Nephron progenitor cell (in vitro differentiated cells): ENCODE measurements at places on chromosomes 13 and 19.

GRCh38 chr19:38492181-38492813, 58.8 kb downstream of the RYR1 start:
- DNase-seq = no peak

DNA sequence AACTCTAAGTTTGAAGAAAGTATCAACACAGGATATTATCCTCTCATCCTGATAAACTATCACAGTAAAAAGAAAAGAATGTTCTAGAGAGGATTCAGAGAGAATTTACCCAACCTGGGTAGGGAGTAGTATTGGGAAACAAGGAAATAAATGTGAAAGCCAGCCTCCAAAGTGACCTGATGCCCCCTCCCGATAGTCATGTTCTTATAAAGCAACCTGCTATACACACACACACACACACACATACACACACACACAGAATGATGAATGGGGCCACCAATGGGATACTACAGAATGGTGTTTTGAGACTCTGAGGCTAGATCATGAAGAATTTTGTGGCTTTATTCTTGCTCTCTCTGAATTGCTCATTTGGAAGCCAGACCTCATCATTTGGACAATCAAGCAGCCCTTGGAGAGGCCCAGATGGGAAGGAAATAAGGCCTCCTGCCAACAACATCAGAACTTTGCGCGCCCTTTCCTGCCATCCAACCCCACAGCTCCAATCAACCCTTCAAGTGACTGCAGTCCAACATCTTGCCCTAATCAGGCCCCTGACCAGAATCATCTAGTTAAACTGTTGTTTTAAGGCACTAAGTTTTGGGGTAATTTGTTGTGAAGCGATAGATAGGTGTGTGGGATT, 807.9 kb upstream of the ARGLU1 start:
- no peak for DNase-seq

GRCh38 chr13:85287528-85287927, 511.7 kb downstream of the SLITRK6 start:
- DNase-seq = no peak

DNA sequence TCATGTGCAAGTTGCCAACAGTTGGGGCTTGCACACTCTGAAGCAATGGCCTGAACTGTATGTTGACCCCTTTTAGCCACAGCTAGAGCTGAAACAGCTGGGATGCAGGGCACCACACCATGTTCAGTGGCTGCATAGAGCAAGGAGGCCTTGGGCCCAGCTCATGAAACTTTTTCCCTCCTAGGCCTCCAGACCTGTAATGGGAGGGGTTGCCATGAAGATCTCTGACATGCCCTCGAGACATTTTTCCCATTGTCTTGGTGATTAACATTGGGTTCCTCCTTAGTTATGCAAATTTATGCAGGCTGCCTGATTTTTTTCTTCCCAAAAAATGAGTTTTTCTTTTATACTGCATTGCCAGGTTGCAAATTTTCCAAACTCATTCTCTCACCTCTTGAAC, 165.1 kb upstream of the PRR20A start:
- no peak for DNase-seq

- no peak for DNase-seq
These were observed 9.8 kb downstream of the FLT1 start for GRCh38 chr13:28485097-28485496.

DNA sequence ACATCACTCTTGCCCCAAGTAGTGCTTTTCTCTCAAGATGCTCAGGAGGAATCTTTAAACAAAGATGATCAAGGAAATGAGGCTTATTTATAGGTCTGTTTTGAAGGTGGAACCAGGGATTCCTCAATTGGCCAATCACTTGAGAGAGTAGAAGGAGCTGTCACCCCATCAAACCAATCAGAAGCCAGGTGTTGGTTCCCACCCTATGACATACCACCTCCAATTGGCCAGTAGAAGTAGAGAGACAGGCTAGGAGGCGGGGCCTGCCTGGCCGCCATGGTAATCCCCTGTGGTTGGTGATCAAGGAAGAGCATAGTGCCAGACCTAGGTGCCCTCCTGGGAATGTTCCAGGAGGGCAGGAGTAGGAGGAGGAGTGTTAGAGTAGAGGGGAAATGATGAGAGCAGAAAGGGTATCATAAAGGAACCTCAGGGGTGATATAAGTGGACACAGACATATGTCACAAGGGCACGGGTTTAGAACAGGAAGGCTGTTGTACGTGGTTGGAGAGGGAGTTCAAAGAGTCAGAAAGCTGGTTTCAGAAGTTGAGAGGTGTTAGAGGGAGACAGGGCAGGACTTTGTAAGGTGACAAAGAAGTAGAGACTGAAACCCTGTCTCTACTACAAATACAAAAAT, 10.5 kb downstream of the PMIS2 start:
- no peak for DNase-seq

DNA sequence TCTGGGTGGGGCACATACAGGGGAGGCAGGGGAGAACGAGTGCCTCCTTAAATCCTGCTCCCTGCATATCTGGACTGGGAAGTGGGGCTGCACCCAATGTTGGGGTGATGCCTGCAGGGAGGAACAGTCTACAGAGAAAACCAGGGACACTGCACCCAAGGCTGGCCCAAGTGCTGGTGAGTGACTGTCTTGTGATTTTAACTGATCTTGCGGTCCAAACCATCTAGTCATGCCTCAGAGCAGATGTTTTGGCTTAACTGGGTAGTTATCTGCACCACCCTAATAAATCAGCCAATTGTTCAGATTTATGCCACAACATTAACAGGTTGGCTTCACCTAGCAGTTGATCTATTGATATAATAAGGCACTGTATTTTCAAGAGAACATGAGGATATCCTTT, 219.2 kb upstream of the IRS2 start:
- no peak for DNase-seq

GRCh38 chr13:38685974-38686576, 802 bp upstream of the FREM2 start:
- DNase-seq = peak; percentile 60

DNA sequence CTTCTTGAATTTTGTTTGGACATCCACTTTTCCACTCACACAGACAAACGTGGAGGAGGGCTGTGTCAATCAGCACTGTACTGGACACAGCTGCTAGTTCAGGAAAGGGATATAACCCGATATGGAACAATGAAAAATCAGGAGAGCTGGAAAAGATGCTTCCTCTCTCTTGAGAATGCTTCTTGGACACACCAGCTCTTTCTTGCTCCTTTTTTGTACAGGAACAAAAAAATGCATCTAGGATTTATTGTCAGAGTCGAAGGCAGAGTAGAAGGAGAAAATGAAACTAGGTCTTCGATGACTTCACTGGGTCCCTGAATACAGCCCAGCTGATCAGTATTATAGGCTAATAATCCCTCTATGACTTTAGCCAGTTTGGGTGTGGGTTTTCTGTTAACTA, 62.2 kb downstream of the PEG3 start:
- no peak for DNase-seq

GRCh38 chr19:10228393-10228792, 2.7 kb downstream of the S1PR2 start:
- no peak for DNase-seq

DNA sequence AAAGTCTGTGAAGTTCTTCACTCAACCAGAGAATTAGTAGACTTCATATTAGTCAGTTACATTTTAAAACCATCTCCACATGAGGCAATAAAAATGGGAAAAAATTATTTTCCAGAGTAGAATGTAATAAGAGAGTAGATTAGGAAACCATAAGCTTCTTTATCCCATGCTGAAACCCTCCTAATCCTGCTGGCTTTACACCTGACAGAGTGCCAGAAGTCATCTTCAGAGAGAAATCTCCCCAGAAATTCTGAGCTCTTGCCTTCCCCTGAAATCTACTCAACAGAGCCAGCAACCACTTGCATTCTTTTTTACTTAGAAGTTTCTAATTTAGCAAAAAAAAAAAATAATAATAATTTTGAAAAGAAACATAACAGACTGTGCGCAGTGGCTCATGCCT, 279.9 kb downstream of the NHLRC3 start:
- DNase-seq = no peak

- no peak for DNase-seq
These were observed 108.4 kb downstream of the ZNF557 start for GRCh38 chr19:7177926-7178325.

DNA sequence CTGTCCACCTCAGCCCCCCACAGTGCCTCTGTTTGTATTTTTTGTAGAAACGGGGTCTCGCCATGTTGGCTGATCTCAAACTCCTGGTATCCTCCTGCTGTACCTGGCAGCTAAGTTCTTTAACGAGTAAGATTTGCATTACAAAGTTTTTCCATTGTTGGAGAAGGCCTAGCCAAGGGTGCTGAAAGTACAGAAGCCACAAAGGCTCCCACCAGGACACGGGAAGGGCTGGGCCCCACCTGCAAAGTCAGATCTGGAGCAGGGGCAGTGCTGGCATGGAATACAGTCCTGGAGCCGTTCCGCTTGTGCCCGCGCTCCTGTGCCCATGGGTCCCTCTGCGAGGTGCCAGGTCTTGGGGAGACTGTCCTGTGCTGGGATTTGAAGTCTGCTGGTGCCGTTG, 12.1 kb downstream of the FZR1 start:
- no peak for DNase-seq

GRCh38 chr13:23320926-23321534, 112.5 kb downstream of the SACS start:
- DNase-seq = no peak

- no peak for DNase-seq
These were observed 543 bp upstream of the FAM124A start for GRCh38 chr13:51221674-51222036.

DNA sequence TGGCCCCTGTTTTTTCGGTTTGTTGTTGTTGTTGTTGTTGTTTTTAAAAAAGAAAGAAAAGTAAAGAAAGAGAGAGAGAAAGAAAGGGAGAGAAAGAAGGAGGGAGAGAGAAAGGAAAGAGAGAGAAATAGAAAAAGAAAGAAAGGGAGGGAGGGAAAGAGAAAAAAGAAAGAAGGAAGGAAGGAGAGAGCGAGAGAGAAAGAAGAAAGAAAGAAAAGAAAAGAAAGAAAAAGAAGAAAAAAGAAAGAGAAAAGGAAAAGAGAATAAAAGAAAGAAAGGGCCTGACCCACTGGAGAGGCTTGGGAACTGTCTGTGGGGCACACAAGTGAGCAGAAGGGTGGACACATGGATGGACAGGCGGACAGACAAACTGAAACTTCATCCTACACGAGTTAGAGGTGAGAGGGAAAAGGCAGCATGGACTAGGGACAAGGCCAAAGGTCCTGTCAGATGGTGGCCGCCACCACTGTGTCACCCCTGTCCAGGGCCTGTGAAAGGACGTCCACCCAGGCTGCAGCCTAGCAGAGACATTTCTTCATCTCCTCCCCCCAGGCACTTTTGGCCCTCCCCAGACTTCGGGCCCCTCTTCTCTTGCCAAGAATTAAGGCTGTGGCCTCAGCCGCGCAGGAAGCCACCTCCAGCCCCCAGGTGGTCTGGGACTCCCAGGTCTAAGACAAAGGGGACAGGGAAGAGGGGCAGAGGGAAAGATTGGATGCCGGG, 9.1 kb upstream of the BCAM start:
- DNase-seq = no peak

- no peak for DNase-seq
These were observed 241.4 kb downstream of the LACC1 start for GRCh38 chr13:44120849-44121755.

DNA sequence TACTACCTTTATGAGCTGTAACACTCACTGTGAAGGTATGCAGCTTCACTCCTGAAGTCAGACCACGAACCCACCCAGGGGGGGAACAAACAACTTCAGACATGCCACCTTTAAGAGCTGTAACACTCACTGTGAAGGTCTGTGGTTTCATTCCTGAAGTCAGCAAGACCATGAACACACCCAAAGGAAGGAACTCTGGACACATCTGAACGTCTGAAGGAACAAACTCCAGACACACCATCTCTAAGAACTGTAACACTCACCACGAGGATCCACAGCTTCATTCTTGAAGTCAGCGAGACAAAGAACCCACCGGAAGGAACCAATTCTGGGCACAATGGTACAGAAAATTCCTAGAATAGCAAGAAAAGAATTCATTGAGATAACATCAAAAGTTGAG, 1796.5 kb upstream of the MIR17HG start:
- no peak for DNase-seq

- no peak for DNase-seq
These were observed 134.0 kb downstream of the COG6 start for GRCh38 chr13:39789451-39789850.

- DNase-seq = no peak
These were observed 508.9 kb upstream of the ARGLU1 start for GRCh38 chr13:107076801-107077200.

DNA sequence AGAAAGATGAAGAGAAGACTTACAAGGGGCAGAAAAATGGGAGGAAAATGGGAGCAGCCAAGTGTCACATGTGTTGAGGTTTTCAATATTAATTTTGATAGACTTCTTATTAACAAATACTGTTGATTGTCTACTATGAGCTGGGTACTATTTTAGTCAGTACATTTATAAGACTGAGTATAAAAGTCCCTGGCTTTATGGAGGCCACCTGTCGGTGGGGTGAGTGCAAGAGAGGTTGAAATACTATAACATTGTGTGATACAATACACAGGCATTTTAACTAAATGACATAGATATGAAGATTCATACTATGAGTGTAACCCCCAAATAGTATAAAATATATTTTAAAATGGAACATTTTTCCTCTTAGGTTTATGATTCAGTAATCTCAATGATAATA, 29.9 kb downstream of the SLC10A2 start:
- no peak for DNase-seq

GRCh38 chr19:13011653-13012389, 16.5 kb downstream of the NFIX start:
- no peak for DNase-seq

DNA sequence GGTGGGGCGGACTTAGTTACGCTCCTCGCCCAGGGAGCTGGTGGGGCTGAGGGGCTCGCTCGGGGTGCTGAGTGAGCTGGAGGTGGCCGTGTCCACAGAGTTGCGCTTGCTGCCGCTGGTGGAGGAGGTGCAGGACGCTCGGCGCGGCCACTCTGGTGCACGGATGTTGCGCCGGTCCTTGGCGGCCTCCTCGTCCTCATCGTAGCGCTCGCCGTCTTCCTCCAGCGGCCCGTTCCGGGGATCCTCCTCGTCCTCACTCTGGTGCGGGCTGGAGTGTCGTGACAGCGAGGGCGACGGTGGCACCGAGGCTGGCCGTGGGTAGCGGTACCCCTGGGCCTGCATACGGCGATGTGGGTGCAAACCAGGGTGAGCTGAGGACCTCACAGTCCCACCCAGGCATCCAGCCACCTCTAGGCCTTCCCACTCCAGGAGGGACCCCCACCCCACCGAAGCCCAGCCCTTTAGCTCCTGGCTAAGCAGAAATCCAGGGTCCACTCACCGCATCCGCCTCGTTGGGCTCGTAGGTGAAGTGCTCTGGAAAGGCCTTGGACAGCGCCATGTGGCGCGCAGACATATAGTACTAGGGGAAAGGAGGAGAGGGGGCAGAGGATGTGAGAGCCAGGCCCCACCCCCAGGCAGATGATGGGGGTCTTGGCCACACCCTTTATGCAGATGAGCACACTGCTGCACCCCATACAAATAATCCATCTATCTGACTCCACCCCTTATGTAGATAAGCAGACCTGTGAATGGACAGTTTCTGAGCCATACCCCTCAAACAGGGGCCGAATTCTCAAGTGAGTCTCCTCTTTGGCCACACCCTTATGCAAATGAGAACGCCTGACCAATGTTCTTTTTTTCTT, 4.4 kb downstream of the FTL start:
- no peak for DNase-seq
